ENCODE measurements at places on chromosomes 2 and 18.

GRCh38 chr18:9613550-9614400, 584 bp downstream of the PPP4R1 start:
- peak; percentile 70 for DNase-seq

GRCh38 chr2:97961534-97961933, 34.2 kb downstream of the TMEM131 start:
- no peak for DNase-seq

DNA sequence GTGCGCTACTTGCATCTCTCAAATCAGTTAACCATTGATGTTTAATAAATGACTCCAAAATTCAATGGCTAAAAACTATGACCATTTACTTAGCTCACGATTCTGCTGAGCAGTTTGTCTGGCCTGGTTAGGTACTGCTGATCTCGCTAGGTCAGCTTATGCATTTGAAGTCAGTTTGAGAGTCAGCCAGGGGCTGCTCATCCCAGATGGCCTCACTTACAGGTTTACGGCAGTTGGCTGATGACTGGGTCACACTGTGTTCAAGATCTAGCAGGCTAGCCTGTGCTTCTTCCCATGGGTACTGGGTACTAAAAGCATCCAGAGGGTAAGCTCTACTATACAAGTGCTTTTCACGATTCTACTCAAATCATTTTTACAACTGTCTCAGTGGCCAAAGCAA, 122.1 kb downstream of the DLGAP1 start:
- no peak for DNase-seq

GRCh38 chr2:173989160-173989883, 24.1 kb upstream of the SP3 start:
- no peak for DNase-seq

DNA sequence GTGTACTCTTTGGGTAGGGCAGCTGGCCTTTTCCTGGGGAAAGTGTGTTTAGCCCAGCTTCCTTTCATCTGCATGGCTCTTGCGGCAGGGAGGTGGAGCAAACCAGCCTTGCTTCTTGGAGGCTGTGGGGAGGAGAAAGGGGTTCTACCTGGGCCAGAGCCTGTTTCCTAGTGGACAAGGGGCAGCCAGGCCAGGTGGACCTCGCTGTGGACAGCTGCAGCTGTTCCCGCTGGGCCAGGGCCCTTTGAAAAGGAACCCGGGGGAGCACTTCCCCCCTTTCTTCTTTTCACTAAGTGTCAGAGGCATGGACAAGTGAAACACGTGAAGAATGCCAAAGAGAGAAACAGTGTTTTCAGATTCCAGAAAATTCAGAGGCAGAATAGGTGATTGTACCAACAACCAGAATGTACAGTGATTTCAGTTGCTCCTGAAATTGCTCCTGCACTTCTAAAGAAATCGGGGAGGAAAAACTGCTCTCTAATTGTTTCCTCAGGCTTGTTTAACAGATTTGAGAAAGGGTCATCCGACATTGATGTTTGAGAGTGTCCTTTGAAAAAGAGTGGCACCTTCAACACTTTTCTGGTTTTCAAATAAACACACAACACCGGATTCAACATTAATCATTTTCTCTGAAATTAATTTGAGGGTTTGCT, 3.9 kb downstream of the GLI2 start:
- no peak for DNase-seq

DNA sequence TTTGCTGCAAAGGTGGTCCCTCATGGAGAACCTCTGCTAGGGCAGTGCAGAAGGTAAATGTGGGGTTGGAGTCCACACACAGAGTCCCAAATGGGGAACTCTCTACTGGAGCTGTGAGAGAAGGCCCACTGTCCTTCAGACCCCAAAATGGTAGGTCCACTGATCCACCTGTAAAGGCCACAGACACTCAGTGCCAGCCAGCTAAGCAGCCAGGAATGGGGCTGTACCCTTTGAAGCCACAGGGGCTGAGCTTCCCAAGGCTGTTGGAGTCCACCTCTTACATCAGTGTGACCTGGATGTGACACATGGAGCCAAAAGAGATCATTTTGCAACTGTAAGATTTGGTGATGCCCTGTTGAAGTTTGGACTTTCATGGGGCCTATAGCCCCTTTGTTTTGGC, 252.4 kb upstream of the GULP1 start:
- no peak for DNase-seq

DNA sequence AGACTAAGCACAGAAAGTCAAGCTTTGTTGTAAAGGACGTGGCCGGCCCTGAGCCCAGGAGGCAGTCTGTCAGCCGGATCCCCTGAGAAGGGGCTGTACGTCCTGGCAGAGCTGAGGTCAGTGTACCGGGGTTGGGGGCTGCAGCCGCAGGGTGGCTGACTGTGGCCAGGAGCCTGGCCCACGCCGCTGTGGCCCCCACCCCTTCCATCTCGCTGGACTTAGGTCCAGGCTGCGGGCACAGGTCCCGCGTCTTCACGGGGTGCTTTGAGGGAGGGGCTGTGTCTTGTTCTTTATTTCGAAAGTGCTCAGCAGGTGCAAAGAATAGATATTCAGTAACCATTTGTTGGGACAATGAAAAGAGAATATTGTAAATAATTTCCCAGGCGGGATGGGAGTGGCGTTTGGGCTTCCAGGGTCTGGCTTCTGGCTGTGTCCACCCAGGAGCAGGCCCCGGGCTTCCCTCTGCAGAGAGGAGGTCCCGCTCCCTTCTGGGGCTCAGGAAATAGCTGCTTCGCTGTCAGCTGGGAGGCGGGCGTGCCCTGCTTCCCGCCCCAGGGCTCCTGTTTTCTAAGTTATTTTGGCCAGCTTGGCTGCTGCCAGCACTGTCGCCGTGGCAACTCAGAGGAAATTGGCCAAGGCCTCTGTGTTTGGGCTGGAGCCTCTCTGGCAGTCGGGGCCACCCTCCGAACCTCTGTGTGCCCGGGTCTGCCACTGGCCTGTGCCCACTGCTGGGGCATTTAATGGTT, 7.4 kb downstream of the NFATC1 start:
- DNase-seq: peak; percentile 43

GRCh38 chr18:45249246-45249661, 366.0 kb upstream of the SLC14A2 start:
- DNase-seq: no peak

DNA sequence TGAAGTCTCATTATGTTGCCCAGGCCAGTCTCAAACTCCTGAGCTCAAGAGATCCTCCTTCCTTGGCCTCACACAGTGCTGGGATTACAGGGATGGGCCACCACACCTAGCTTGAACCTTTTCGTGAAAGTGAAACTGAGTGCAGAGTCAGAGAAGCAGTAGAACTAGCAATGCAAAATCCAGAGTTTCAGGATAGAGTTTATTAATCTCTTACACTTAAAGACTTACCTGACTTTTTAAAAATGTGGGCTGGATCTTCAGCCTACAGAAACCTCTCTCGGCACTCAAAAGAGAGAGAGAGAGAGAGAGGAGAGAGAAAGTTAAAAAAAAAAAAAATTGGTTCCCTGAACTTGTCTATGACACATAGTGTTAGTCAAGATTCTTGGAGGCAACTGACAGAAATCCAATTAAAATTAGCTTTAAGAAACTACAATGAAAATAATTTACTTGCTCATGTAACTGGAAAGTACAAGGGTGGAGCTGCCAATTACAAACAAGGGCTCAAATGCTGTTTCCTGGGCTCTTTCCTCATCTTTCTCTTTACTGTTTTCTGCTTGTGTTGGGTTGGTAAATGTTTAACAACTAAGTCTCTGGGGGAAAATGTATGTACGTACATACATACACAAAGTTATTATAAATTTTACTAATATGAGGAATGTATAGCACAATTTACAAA, 98.1 kb upstream of the CERS6 start:
- no peak for DNase-seq

GRCh38 chr2:220646424-220646823, 925.7 kb downstream of the EPHA4 start:
- no peak for DNase-seq

DNA sequence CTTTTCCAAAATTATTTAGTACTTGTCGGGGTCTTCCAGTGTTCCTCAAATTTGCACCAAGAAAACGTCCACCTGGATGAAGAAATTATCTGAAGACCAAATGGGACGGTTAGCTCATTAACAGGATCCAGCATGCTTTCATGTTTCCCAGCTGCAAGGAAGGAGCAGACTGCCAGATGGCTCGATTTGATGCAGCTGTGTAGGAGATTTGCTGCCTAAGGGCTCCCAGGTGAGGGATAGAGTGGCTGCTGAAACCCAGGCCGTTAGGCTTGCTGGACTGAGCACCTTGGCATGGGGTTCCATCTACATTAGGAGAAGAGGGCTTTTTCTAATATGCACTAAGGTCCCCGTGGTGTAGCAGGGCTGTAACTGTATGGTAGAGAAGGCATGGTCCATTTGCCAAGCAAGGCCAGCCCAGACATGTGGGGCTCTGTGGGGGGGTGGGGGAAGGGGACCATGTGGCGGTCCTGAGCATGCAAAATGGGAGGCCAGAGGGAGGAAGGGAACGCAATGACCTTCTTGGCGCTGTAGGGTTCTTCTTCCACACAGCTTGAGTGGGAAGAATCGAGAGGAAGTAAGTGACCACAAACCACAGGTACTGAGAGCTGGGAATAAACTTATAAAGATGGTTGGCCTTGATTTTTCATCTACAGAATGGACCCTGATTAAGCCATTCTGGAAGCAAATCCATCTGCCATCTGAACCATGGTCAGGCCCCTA, 144.0 kb downstream of the TMEM163 start:
- DNase-seq: no peak

DNA sequence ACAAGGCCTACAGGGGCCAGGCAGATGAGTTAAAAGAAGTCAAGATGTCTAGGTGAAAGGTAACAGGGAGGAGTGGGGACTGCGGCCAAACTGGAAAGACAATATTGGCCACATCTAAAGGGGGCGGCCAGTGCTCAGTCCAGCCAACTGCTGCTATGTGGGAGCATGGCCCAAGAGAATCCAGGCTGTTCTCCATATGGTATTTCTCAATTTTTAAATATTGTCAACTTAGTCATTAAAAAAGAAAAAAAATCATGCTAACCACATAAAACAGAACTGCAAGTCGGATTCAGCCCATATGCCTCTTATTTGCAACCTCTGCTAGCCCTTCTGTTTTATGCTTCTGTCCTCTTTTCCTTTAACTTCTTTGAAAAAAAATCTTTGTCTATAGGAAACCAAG, 14.8 kb downstream of the TRABD2A start:
- DNase-seq: no peak

- no peak for DNase-seq
These were observed 455.4 kb upstream of the CHAC2 start for GRCh38 chr2:53312181-53312580.

GRCh38 chr2:109171444-109172334, 42.7 kb downstream of the SH3RF3 start:
- DNase-seq: no peak

DNA sequence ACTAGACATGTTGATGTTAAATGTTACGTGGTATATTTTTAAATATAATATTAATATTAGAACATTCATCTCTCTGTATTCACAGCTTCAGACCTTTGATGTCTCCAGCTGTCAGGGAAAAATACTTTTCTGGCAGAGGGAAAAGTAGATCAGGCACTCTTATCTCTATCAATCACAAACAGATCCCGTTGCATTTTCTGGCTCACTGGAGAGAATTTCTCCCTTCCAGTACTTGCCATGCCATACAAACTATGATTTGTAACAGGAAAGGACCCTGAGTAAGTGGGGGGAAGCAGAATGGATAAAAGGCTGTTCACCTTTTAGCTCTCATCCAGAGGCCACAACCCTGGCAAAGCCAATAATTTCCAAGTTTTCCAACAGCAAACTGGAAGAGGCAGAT, 158.0 kb downstream of the TCF4 start:
- no peak for DNase-seq

DNA sequence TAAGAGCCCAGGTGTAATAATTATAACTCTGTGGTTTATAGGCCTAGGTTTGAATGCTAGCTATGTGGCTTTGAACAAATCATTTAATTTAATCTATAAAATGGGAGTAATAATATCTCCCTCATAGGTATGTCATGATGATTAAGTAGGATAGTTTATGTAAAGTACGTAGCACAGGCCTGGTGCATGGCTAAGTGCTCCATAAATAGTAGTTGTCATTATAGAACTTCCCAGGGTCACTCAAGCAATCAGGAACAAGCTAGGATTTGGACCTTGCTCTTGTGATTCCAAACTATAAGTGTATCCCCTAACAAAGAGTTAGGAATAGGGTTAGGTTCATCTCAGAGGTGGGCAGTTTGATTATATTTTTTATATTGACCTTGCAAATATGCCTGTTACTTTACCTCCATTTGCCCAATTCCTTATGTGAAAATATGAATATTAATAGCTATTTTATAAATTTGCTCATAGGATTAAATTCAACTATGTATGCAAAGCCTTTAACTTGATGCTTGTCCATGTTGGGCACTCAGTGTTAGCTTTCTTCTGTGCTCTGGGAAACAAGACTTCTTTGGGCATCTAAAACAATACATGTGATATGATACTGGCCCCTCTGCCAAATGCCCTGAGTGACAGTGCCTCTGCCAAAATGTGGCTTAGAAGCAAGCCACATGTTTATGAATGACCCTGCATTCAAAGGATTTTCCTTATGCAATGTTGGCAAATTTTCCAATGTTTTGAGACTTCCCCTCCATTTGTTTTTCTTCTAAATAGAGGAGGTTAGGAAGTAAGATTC, 353.6 kb downstream of the KIAA1328 start:
- DNase-seq: no peak

DNA sequence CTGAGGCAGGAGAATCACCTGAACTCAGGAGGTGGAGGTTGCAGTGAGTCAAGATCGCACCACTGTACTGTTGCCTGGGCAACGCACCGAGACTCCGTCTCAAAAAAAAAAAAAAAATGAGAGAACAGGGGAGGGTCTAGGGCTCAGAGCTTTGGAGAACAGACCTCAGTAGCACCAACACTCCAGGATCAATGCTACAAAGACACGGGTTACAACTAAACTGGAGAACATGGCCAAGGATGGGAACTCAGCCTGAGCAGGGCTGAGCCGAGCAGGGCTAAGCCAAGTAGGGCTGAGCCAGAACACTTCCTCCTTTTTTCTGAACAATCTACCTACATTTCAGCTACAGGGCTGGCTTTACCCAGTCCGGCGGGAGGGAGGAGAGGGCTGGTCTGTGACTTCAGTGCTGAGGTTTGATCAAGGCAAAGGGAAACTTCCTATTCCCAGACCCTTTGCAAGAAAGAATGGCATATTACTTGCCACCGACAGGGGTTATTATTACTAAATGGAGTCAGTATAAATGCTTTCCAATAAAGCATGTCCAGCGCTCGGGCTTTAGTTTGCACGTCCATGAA, 2.9 kb upstream of the CASP8 start:
- DNase-seq: no peak

DNA sequence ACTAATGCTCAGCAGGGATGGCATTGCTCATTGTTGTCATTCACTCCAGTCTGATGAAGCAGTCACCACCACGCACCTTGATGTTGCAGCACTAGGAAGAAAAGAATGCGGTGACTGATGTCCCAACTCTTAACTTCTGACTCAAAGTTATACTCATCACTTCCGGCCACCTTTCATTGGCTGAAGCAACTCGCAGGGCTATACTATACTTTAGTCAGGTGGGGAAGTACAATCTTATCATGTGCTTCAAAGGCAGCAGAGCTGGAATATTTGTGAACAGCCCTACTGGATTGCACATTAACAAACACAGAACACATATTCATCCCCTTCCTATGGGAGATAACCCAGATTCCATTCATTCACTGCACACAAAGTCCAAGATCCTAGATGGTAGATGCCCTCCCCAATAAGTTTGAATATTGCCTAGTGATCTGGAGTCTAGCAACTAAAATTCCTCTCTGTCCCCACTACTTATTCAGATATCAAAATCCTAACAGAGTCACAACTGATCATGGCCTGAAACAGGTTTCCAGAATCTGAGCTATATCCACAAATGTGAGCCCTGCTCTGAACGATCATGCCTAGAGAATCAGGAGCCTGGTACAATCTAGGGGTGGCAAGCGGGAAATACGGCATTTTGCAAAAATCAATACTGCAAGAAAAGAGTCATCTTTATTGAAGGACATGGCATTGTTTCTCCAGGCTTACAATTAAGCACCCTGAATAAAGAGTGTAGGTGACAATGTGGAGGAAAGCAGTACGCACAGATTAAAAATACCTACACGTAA, 3.4 kb upstream of the SPATS2L start:
- DNase-seq: no peak

Data from nephron progenitor cell (in vitro differentiated cells).